ENCODE measurements at places on chromosomes 4 and X.
A peak's percentile ranks its signal among the peaks of the same experiment; 100 is the strongest.

- DNase-seq: no peak
These were observed 27.2 kb upstream of the WFS1 start for GRCh38 chr4:6242271-6243029.

GRCh38 chr4:30718021-30718542 lies 2.1 kb upstream of the PCDH7 start:
- peak; percentile 64 for DNase-seq

DNA sequence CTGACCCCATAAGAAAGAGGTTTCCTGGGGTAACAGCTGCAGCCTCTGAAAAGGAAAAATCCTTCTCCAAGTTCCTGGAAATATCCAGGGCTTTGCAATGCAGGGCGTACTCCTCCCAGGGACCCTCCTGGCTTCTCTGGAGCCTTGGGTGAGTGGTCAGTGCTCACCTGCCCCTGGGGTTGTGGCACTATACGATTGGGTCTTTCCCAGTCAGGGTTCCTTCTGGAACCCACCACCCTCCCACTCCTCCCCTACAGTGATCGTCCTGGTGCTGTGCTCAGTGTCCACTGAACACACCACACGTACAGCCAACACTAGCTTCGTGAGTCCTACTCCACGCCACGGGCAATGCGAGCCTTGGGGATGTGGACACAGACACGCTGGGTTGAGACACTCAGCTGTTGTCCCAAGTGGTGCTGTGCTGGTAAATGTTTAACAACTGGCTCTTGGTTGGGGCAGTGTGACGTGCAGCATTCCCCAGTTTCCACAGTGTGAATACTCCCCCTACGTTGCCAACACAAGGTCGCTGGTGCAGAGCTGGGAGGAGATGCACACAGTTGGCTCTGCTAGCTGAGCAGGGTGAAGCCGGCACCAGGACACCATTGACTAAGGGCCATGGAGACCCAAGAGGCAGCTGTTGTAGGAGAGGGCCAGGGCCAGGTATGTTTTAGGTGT lies 65.4 kb downstream of the HTRA3 start:
- DNase-seq: no peak

DNA sequence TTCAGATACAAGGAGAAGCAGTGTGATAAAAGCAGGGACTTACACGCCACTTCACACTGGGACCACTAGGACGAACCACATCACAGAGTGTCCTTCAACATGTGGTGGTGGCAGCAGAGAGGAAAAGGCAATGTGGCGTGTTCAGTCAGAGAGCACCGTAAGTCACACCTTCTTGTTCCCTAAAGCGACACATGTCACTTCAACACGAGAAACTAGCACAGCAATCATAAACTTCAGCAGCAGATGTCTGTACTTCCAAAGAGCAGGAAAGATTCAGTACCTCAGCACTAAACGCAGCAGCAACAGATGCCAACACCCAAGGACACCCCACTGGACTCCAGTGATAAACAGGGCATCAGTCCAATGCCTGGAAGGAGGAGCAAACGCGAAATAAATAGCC lies 96.7 kb downstream of the AREG start:
- DNase-seq: no peak

GRCh38 chrX:23841847-23842522 lies 59.0 kb downstream of the SAT1 start:
- DNase-seq: no peak

GRCh38 chr4:124423160-124423559 lies 289.4 kb downstream of the ANKRD50 start:
- peak; percentile 79 for DNase-seq

DNA sequence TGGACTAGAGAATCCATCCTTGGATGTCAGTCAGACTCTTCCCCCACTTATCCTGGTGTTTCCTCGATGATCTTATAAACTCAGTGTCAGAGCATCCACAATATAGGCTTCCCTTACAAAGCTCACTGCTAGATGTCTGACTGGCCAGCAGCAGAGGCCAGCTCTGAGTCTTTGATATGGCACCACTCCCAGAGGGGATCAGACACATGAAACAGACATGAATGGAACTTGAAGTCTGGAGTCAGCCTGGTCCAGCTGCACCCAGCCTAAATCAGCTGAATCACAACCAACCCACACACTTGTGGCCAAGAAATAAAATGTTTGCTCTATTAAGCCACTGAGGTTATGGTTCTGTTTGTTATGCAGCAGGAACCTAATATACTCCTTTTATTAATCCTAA lies 129.6 kb upstream of the MED14 start:
- DNase-seq: peak; percentile 91

Measured in iris pigment epithelial cell (primary cell).